Caudate nucleus (tissue), 63 donors: ENCODE measurements at places on chromosomes 5 and 9.
A peak's percentile ranks its signal among the peaks of the same experiment; 100 is the strongest.

DNA sequence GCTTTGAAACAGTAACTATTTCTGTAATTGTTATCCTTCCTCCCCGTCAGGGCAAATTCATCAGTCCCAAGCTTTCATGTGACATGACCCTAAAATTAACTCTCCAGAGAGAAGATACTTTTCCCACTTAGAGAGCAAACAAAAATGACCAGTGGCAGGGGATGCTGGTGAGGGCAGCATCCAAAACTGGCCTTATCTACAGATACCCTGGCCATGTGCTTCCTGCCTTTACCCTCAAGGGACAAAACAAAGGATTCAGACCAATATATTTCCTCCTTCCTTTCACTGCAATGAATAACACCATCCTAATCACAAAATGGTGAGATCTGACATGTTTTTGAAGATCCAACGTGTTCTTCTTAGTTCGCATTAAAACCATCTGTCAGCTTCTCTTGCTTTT is 267.2 kb downstream of the MAN2A1 start:
- no peak for DNase-seq

- DNase-seq = peak; percentile 14
Measured at GRCh38 chr5:134533115-134533815, 7.8 kb downstream of the JADE2 start.

DNA sequence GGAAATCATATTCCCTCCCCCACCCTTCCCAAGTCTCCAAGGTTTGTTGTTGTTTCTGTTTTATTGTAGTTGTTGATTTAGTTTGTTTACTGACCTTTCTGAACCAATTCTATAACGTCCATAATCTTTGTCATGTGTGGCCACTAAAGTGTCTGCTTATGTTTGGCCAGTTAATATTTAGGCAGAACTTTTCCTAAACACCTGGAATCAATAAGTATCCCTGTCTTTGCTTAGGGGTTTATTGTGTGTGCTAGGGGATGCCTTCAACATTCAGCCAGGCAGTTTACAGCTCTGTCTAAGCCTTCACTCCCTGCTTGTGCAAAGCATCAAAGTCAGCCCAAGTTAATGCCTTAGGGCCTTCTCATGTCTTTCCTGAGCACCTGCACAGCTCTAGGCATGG is 16.9 kb upstream of the LECT2 start:
- no peak for DNase-seq

GRCh38 chr5:66066826-66067225 is 77.3 kb upstream of the SREK1 start:
- DNase-seq = no peak

DNA sequence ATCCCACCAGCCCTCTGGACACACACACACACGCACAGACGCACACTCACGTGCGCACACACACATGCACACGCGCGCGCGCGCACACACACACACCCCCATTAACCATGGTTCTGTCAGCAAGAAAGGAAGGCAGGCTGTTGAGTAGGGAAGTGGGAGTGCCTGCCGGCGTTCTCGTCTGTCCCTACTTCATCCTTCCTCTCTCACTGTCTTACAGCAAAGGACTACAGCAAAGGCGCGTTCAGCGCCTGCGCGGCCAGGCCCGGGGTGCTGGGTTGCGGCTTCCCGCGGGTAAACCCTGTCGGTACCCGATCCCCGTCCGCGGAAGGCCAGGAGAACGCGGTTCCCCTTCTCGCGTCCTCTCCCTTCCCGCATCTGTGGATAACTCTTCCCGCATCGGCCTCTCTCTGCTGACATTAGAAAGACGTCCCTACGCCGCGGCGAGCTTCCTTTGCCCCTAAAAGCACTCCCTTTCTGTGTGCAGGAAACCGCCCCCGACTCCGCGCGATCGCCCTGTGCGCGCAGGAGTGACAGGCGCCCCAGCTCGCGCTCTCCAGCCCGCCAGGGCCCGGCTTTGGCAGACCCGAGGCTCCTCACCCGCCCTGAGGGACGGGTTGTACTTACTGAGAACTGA is 219.2 kb downstream of the AGTPBP1 start:
- peak; percentile 84 for DNase-seq
